ENCODE measurements at places on chromosomes 6 and 20. TPM values are rescaled to one million over a fixed set of nuclear protein-coding genes. Genes with fewer than 3 reads are reported as not detected.

DNA sequence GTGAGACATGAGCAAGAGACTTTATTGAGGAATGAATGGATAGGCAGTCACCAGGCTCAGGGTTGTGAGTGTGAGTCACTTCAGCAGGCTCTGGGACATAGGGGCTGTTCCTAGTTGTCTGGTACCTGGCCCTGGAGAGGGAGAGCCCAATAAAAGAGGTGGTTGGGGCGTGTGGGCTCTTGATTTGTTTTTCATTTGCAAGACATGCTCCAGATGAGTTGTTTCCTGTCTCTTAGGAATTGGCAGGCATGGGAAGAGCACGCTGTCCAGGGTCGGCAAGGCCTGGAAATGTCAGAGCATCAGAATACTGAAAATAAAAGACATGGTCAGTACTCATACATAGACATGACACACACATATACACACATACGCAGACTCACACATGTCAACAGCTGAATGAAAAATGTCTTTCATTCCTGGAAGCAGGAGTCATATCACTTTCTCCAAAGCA is 166.3 kb upstream of the SULF2 start:
- H3K27me3 ChIP-seq = no peaks in the 10 kb centered on the region
- no peak overlapping the region for H3K27ac ChIP-seq
- H3K36me3 ChIP-seq = no peaks in the 10 kb centered on the region

- no peak for DNase-seq
- no peak overlapping the region for H3K27ac ChIP-seq
- no peaks in the 10 kb centered on the region for H3K4me1 ChIP-seq
- no peaks in the 10 kb centered on the region for H3K36me3 ChIP-seq
- H3K27me3 ChIP-seq = no peaks in the 10 kb centered on the region
Measured at GRCh38 chr6:6681075-6681849, 92.7 kb downstream of the LY86 start.

The FAM217A gene
- not detected for total RNA-seq

DNA sequence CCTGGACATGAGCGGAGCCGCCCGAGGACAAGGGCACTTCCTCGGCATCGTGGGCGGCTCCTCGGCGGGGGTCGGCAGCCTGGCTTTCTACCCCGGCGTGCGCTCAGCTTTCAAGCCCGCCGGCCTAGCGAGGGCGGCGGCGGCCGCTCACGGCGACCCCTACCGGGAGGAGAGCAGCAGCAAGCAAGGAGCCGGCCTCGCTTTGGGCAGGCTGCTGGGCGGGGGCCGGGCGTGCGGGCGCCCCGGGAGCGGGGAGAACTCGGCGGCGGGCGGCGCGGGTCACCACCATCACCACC is 6.7 kb downstream of the PRDM13 start:
- no peak for DNase-seq
- H3K4me3 ChIP-seq = peak overlapping the region; percentile 52
- H3K27me3 ChIP-seq = peaks cover 10% of the 10 kb centered on the region
- H3K4me1 ChIP-seq = peaks cover 14% of the 10 kb centered on the region

- no peak overlapping the region for H3K4me3 ChIP-seq
- DNase-seq = no peak
- no peak overlapping the region for H3K27ac ChIP-seq
- no peaks in the 10 kb centered on the region for H3K4me1 ChIP-seq
- no peaks in the 10 kb centered on the region for H3K27me3 ChIP-seq
Measured at GRCh38 chr6:47592131-47592840, 106.1 kb upstream of the ADGRF4 start.

- no peak overlapping the region for H3K27ac ChIP-seq
- no peaks in the 10 kb centered on the region for H3K4me1 ChIP-seq
- H3K4me3 ChIP-seq = no peak overlapping the region
Measured at GRCh38 chr6:125596020-125596419, 153.4 kb upstream of the HEY2 start.

The ENPP3 gene
- 1.8 TPM for total RNA-seq

DNA sequence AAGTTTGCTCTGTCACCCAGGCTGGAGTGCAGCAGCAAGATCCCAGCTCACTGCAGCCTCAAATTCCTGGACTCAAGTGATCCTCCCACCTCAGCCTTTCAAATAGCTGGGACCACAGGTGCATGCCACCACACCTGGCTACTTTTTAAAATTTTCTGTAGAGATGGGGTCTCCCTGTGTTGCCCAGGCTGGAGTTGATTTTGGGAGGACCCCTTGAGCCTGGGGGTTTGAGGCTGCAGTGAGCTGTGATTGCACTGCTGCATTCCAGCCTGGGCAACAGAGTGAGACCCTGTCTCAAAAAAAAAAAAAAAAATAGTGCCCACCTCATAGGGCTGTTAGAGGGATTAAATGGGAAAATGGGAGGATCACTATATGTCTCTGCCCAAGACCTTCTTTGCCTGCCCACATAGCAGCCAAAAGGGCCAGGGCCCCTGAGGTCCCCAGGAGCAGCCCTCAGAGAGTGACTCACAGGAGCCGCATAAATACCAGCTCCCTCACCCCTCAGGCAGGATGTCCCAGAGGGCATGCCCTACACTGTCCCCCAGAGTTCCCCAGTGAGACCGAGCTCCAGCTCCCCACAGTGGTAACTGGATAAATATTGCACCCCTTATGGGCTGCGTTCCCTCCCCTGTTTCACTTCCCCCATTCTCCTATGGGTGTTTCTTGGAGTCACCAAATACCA is 11.7 kb upstream of the MDGA1 start:
- H3K27ac ChIP-seq = no peak overlapping the region
- no peaks in the 10 kb centered on the region for H3K27me3 ChIP-seq
- no peak overlapping the region for H3K4me3 ChIP-seq

GRCh38 chr6:95723638-95724037 is 146.3 kb downstream of the MANEA start:
- H3K4me3 ChIP-seq = no peak overlapping the region
- no peaks in the 10 kb centered on the region for H3K27me3 ChIP-seq
- H3K27ac ChIP-seq = no peak overlapping the region
- no peaks in the 10 kb centered on the region for H3K36me3 ChIP-seq

GRCh38 chr6:150576651-150577226 is 22.9 kb upstream of the PLEKHG1 start:
- H3K4me3 ChIP-seq = no peak overlapping the region
- no peak overlapping the region for H3K27ac ChIP-seq
- no peak for DNase-seq

DNA sequence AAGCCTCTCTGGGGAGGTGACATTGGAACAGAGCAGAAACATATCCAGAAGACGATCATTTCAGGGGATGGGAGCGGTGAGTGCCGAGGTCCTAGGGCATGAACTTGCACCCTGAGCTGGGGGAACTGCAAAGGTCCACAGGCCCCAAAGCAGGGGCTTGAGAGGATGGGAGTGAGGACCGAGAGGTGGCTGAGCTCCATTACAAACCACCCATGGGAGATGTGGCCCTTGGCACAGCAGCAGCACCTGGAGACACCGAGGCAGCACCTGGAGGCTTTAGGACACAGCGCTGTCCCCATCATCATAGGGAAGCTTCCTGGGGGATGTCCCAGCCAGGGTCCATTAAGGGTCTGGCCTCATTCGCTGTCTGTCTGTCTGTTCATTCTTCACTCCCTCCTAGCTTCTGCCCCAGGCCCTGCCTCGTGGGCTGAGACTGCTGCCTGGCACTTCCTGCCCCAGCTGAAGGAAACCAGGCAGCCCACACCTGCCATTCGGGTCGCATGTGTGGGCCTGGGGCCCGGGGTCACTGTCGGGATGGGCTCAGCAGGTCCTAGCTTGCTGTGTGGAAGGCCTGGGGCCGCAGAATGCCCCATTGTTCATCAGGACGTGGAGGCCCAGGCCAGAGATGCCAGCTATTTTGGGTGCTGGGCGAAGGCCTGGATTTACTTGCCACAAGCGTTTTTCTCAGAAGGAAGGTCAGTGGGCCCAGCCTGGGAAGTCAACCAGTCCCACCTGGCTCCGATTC is 42.8 kb upstream of the STX16 start:
- no peak for DNase-seq
- H3K27ac ChIP-seq = no peak overlapping the region
- peaks cover 10% of the 10 kb centered on the region for H3K4me1 ChIP-seq
- H3K36me3 ChIP-seq = no peaks in the 10 kb centered on the region

The NUDT3 gene
- 33.8 TPM for total RNA-seq

GRCh38 chr6:105445481-105445880 is 42.6 kb upstream of the PREP start:
- H3K27me3 ChIP-seq = no peaks in the 10 kb centered on the region
- H3K4me1 ChIP-seq = no peaks in the 10 kb centered on the region
- no peaks in the 10 kb centered on the region for H3K36me3 ChIP-seq
- H3K4me3 ChIP-seq = no peak overlapping the region

DNA sequence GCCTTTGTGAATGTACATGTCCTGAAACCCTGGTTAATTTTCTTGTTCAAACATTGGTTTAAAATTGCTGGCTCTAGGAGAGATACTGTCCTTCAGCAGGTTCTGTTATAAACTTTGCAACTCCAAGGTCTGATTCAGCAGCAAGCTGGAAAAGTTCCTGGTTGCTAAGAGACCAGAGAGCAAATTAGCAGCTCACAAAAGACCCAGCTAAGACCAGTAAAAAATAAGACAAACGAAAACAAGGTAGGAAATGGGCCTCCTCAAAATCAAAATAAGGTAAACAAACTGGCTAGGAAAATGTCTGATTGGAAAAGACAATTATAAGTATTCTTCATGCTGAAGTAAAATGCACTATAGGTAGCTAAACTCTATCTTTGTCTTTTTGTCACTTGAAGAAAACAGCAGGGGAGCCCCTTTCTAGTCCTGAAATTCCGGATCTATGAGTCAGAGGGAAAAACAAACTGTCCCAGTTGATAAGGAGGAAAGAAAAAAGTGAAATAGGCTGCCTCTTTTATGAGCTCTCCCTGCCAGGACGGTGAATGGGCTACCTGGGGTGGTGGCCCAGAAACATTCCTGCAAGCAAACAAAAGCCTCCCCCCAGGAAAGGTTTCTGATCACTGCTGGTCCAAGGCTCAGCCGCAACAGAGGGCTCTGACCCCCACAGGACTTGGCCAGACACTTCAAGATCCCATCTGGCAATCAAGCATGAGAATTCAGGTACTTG is 41.6 kb downstream of the UNC5CL start:
- no peaks in the 10 kb centered on the region for H3K27me3 ChIP-seq
- no peaks in the 10 kb centered on the region for H3K4me1 ChIP-seq
- no peak for DNase-seq
- H3K27ac ChIP-seq = peak overlapping the region; percentile 36
- no peak overlapping the region for H3K4me3 ChIP-seq

GRCh38 chr20:19978511-19979210 is 38.5 kb upstream of the NAA20 start:
- H3K27me3 ChIP-seq = no peaks in the 10 kb centered on the region
- DNase-seq = no peak
- peak overlapping the region; percentile 94 for H3K27ac ChIP-seq
- peaks cover 2% of the 10 kb centered on the region for H3K4me1 ChIP-seq

GRCh38 chr6:93105017-93105416 is 314.3 kb downstream of the EPHA7 start:
- no peak overlapping the region for H3K4me3 ChIP-seq
- H3K4me1 ChIP-seq = no peaks in the 10 kb centered on the region
- DNase-seq = no peak
- no peak overlapping the region for H3K27ac ChIP-seq
- no peaks in the 10 kb centered on the region for H3K36me3 ChIP-seq

- H3K4me3 ChIP-seq = no peak overlapping the region
- no peaks in the 10 kb centered on the region for H3K36me3 ChIP-seq
- no peaks in the 10 kb centered on the region for H3K4me1 ChIP-seq
- no peak for DNase-seq
- H3K27me3 ChIP-seq = no peaks in the 10 kb centered on the region
- H3K27ac ChIP-seq = no peak overlapping the region
Measured at GRCh38 chr6:125393449-125393858, 91.7 kb upstream of the HDDC2 start.

The MRAP2 gene
- total RNA-seq = 9.4 TPM

Data from breast epithelium (tissue), 4 donors.